ENCODE measurements at places on chromosomes 11 and 22. TPM values are rescaled to one million over a fixed set of nuclear protein-coding genes. Genes with fewer than 3 reads are reported as not detected.

Gene PLXNB2
- total RNA-seq: 163 TPM

Gene PATZ1
- total RNA-seq: 11.6 TPM

Gene DEFB131B
- not detected for total RNA-seq

Gene IGLL1
- total RNA-seq: not detected

Gene NCF4
- total RNA-seq: not detected

Gene SCGB1D2
- total RNA-seq: not detected

Gene CBLIF
- not detected for total RNA-seq

Gene OR4D5
- not detected for total RNA-seq

Gene MFNG
- 0.68 TPM for total RNA-seq

Gene SLC22A6
- not detected for total RNA-seq

Gene APOA5
- total RNA-seq: not detected

Gene GTSE1
- total RNA-seq: 0.35 TPM

Gene DRICH1
- 0.21 TPM for total RNA-seq

GRCh38 chr11:58629857-58630256 lies 7.4 kb downstream of the CNTF start:
- DNase-seq: peak; percentile 65

DNA sequence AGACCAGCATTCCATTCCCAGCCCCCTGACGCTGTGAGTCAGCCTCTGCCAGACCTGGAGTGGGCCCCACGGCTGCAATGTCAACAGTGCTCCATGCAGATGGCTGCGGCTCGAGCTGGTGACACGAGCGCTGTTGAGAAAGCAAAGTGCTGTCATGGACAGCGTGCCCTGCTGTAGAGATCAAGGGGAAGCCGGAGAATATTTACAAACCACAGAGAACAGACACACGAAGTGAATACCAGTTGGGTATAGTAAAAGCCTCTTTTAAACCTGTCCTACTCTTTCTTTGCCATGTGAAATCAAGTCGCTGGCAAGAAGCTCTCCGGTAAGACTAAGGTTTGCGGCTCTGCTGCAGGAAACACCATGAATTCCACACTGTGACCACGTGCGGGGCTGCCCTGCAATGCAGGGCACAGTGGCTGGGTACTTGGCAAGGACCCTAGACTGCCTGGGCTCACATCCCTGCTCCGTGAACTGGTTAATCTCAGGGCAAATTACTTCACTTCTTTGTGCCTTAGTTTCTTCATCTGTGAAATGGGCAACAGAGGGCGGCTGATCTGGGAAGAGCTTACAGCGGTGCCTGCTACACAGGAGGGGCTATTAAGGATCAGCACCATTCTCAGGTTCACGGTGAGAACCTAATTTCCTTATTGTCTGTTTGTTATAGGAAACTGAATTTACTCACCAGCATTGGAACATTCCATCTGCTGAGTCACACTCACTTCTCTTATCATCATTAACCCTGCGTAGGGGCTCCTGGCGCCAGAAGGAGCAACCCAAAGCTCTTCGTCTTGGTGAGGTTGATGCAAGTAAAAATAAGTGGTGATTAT lies 27.8 kb upstream of the ELFN2 start:
- DNase-seq: peak; percentile 61

GRCh38 chr22:32653823-32654222 lies 147.7 kb upstream of the TIMP3 start:
- DNase-seq: no peak

- DNase-seq: no peak
Measured at GRCh38 chr22:20840646-20841371, 17.8 kb downstream of the PI4KA start.

DNA sequence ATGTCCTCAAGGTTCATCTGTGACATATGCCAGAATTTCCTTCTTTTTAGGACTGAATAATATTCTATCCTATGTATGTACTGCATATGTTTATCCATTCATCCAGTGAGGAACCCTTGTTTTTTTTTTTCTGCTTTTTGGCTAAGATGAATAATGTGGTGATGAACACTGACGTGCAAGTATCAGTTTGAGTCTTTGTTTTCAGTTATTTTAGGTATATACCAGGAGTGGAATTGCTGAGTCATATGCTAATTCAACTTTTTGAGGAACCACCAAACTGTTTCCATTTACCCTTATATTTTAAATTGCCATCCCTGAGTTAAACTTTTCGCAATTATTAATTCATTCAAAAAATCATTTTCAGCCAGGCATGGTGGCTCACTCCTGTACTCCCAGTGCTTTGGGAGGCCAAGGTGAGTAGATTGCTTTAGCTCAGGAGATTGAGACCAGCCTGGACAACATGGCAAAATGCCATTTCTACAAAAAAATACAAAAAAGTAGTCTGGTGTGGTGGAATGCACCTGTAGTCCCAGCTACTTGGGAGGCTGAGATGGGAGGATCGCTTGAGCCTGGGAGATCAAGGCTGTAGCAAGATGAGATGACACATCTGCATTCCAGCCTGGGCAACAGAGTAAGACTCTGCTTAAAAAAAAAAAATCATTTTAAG lies 64.2 kb downstream of the MICAL2 start:
- DNase-seq: no peak

- no peak for DNase-seq
Measured at GRCh38 chr22:49582181-49582580, 245.5 kb downstream of the BRD1 start.

- no peak for DNase-seq
Measured at GRCh38 chr11:125090816-125091215, 20.6 kb downstream of the TMEM218 start.

DNA sequence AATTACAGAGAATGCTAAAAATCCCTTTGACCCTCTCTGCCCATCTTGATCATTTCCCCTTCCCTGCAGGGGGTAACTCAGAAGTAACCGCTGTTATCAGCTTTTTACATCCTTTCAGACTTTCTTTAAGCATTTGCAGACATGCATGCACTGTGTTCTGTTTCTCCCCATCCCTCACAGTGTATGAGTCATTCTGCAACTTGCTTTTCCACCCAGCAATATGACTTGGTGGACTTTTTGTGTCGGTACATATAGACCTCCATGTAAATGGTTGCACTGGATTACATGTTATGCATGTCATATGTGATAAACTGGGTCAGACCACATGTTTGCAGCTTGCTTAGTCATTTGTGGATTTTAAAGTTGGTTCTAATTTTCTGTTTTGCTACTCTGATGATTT lies 87.7 kb upstream of the NECTIN1 start:
- no peak for DNase-seq

DNA sequence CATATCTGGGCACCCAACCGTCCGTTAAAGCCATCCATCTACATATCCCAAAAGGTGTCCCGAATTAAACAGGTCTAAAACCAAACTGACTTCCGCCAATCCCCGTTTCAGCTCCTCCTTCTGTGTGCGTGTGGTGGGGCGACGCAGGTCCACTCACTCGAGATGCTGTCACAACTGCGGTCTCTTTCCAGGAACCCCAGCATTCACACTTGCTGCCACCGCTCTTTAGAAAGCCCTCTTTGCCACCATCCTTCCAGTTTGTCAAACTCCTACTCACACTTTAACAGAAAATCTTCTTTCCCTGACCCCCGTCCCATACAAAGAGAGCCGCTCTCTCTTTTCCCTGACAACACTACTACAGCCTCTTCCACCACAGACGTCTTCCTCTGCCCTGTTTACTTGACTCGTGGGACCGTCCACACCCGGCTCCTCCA lies 467 bp downstream of the ESS2 start:
- DNase-seq: no peak

DNA sequence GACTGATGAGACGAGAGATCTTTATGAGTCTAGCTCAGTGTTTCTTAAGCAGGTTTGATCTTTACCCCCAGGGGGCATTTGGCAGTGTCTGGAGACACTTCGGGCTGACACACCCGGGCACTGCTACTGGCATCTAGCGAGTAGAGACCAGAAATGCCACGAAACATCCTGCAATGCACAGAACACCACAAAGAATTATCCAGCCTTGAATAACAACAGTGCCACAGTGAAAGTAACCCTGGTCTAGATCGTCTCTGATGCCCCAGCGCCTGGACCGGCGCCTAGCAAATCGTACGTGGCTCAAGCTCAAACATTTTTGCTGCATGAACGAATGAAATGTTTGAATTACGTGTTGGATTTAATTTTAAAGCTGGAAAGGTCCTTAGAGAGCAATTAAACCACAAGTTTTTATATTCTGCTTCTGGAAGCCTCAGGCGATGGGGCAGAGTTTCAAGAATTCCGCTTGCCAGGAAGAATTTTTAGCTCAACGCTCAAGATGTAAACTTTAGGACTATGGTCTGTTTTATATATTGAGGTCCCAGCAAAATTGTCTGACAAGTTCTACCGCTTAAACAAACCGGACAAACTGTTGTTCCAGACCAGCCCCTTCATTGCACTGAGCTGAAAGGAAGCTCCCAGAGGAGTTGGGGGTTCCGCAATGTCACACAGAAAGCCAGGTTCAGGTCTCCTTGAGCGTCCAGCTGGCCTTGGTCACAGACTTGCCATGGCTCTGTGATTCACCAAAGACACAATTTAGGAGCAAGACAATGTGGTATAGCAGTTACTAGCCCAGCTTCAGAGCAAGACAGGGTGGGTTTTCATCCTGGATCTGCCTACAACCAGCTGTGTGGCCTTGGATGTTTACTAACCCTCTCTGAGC lies 44.2 kb upstream of the SMTN start:
- DNase-seq: peak; percentile 51

GRCh38 chr11:95835351-95835750 lies 45.1 kb downstream of the CEP57 start:
- DNase-seq: peak; percentile 89

GRCh38 chr22:20494978-20495860 lies at the start of gene KLHL22:
TSS of gene KLHL22 (minus strand) at chr22:20495795. CDS start at chr22:20489211, 6,584 bp downstream.
- DNase-seq: peak; percentile 44

GRCh38 chr11:118198370-118198769 lies 21.9 kb upstream of the SCN2B start:
- DNase-seq: peak; percentile 59

DNA sequence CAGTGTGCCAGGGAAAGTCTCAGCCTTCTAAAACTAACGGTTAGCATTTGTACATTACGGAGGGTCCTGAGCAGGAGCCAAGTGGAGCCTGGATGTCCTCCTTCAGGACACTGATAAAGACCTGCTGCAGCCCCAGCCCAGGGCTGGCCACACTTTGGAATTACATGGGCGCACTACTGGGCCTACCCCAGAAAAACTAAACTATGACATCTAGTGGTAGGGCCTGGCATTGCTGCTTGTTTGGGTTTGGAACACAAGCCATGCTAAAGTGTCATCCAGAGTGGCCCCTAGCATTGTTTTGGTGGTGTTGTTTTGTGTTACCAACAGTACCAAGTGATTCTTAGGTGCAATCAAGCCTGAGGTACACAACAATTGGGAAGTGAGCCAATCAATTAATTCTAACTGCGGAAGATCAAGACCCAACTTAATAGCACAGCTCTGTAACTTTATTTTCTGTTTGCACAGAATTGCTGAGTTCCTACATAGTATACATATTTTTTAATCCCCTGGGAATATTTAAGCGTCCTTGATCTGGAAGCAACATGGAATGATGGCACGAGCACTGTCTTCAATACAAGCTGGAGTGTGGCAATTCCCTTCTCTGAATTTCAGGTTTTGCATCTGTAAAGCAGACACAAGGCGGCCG lies 340.7 kb downstream of the LARGE1 start:
- DNase-seq: peak; percentile 54

DNA sequence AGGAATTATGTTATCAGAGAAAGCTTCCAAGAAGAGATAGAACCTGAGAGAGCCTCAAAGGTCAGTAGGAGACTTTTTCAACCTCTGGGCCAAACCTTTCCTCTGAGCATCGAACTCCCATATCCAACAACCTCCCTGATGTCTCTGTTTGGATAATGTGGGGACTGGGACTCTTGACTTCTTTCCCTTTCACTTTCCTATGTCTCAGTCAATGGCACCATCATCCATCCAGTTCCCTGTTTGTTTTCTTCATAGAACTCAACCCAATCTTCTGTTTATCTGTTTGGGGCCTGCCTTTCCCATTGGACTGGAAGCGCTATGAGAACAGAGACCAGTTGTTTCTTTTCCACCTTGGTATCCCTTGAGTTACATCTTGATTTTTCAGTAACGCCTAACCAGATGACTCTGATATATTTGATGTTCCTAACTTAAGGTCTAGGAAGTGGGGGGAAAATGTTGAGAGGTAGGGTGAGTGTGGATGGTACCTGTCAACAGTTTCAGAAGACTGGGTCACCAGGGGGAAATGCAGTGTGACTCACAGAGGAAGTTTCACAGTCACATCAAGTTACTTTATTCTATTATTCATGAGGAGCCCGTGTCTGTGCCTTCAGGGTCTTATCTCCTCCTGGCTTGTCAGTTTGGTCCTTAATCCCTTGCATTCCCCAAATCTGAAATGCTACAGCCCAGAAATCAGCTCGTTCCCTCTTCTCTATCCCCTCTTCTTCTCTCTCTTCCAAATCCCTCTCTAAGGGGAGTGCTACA lies 4.5 kb upstream of the KCNE3 start:
- no peak for DNase-seq

GRCh38 chr11:17452668-17453067 lies 24.0 kb downstream of the ABCC8 start:
- DNase-seq: no peak

- no peak for DNase-seq
Measured at GRCh38 chr11:41795004-41795403, 335.6 kb upstream of the LRRC4C start.

GRCh38 chr11:3234846-3235245 lies 2.6 kb upstream of the MRGPRE start:
- DNase-seq: no peak

GRCh38 chr11:66243782-66244535 lies 24.5 kb upstream of the RAB1B start:
- DNase-seq: no peak

Measured in myocyte (in vitro differentiated cells).